ENCODE measurements at places on chromosomes 6 and 20. TPM values are rescaled to one million over a fixed set of nuclear protein-coding genes. Genes with fewer than 3 reads are reported as not detected.

- no peak for DNase-seq
Measured at GRCh38 chr6:95815389-95816056, 200.3 kb upstream of the FUT9 start.

GRCh38 chr6:111706841-111707391 lies 101.2 kb upstream of the TRAF3IP2 start:
- DNase-seq: no peak

- DNase-seq: no peak
Measured at GRCh38 chr6:42618686-42619085, 54.9 kb downstream of the UBR2 start.

DNA sequence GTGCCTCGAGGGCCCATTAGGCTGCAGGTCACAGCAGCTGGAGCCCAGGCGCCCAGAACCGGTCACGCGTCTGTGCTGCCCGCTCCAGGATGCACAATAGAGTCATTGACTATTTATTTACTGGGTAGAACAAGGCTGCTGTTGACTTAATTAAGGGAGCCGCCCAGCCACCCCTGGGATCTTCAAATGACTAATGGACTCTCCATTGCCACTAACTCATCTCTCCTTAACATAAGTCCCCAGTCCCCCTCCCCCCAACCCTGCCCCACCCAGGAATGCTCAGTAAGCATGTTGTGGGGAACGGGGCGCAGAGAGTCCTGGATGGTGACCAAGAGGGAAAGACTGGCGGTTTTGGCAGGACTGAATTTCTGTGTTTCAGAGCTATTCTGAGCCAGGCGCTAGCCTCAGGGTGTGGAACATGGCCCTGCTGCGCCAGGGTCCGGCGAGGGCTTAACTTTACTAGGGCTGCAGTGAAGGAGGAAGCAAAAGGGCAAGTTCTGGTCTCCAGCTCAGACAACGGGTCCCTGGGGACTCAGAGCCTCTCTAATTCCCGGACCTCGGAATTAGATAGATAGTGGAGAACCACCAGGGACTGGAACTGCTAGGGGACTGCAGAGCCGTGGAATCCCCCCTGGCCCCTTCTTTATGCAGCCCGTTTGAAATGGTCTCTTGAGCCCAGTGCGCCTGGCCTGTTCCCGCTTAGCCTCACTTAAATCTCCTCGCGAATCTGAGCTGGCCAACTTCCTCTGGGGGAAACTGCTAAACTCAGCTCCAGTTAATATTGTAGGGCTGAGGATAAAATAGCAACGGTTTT lies 1.5 kb upstream of the GRIK2 start:
- no peak for DNase-seq

The EFCAB8 gene
- 0.55 TPM for total RNA-seq

The MAP3K5 gene
- 25.4 TPM for total RNA-seq

The VSTM2L gene
- total RNA-seq: 0.20 TPM
